C1 segment of cervical spinal cord (tissue), 14 donors: ENCODE measurements at places on chromosomes 12 and 14.

GRCh38 chr14:92121207-92121669 lies 268 bp downstream of the NDUFB1 start:
- DNase-seq, result no peak

DNA sequence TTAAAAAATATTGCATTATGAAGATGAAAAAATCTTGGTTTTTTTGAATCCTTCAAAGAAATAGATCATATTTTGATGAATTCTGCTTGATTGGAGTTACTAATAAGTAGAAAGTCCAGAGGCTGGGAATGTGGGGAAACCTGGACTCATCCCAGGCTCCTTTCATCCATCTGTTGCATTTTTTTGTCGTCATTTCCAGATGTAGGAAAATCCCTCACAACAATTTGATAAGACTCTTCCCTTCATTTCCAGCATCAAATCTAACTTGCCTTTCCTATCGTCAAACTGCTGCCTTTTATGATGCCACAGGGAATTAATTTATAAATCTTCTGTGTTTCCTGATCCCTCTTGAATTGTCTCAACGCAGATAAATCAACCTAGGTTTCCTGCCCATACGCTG lies 211.6 kb downstream of the FBXL14 start:
- no peak for DNase-seq

DNA sequence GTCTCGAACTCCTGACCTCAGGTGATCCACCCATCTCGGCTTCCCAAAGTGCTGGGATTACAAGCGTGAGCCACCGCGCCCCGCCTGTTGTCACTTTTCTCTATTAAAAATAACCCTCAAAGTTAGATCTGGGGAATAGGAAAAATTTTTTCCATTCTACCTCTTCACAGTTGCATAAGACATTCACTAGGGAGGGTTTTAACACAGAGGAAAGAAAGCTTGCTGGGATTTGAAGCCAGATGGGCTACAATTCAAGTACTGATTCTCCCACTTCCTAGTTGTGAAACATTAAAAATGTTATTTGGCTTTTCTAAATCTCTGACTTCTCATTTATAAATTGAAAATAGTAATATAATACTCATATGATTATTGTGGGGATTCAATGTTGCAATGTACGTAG lies 23.3 kb upstream of the SLC15A5 start:
- DNase-seq, result no peak

- DNase-seq, result no peak
Measured at GRCh38 chr14:75249251-75249957, 29.2 kb upstream of the FOS start.

DNA sequence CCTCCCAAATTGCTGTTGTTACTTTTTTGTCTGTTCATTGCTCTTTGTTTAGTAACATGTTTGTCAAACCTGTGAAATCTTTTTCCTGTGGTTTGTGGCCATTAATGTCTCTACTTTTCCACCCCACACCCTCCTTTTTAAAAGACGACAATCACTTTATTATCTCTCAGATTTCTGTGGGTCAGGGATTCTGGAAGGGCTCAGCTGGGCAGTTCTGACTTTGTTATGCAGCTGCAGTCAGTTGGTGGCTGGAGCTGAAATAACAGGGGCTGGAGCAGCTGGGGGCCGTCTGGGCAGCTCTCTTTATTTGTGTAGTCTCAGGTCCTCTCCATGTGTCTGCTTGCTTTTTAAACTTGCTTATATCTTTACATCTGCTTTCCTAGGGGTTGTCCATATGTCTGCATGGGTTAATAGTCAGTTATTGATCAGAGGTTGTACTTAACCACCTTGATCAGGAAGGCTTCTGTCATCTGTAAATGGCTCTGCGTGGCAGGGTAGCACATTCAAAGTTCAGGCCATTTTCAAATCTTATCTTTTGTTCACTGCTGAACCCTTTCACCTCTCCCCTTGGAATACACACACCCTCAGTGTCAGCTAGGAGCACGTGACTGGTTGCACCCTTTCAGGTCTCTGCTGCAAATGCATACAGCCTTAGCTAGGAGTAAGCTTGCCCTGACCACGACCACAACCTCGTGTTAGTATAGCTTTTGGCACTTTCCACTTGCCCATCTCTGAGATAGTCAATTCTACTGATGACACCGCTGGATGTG lies 27.9 kb downstream of the BORCS5 start:
- DNase-seq, result no peak

- DNase-seq, result no peak
Measured at GRCh38 chr12:122544537-122544936, 17.5 kb downstream of the KNTC1 start.

GRCh38 chr14:32468955-32469354 lies 139.9 kb downstream of the AKAP6 start:
- DNase-seq, result no peak

GRCh38 chr14:92565718-92566115 lies 52.1 kb downstream of the RIN3 start:
- DNase-seq, result no peak

DNA sequence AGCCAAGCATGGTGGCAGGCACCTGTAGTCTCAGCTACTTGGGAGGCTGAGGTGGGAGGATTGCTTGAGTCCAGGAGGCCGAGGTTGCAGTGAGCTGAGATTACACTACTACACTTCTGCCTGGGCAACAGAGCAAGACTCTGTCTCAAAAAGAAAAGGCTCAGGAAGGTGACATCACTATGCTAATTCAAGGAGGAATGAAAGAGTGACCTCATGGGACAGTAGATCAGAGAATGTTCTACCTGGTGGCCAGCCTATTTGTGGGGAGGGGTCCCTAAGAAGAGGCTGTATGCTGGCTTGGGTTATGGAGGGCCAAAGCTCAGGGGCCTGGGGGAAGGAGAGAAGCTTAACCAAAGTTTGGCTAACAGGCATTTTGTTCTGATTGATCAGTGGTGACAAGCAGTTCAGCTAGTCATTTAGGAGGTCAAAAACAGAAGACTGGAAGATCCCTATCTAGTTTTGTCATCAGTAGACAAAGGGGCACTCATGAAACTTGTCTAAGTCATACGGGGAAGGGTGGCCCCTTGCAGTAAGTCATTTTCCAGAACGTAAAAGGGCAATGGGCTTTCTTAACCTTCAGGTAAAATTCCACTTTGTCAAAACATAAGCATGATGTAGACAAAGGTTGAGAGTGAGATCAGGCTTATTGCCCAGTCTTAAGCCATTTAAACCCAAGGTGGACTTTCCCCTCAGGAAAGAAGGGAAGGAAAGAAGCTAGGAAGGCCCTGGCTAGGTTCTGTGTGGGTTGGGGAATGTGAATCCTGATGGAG lies 60.8 kb upstream of the EEA1 start:
- DNase-seq, result no peak

- no peak for DNase-seq
Measured at GRCh38 chr14:37515771-37516170, 79.3 kb downstream of the FOXA1 start.

DNA sequence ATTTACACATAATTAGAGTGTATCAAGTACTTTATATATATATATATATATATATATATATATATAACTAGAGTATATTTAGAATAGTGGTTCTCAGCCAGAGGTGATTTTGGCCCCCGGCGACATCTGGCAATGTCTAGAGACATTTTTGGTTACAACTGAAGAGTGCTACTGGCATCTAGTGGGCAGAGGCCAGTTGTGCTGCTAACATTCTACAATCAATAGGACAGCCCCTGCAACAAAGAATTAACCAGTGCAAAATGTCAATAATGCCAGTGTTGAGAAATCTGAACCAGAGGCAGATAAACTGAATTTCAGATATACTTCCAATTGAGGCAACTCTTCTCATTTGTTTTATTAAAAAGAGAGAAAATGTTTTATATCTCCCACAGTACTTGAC lies 8.9 kb downstream of the GTF2A1 start:
- no peak for DNase-seq

GRCh38 chr12:131852551-131853299 lies 24.5 kb downstream of the MMP17 start:
- no peak for DNase-seq

DNA sequence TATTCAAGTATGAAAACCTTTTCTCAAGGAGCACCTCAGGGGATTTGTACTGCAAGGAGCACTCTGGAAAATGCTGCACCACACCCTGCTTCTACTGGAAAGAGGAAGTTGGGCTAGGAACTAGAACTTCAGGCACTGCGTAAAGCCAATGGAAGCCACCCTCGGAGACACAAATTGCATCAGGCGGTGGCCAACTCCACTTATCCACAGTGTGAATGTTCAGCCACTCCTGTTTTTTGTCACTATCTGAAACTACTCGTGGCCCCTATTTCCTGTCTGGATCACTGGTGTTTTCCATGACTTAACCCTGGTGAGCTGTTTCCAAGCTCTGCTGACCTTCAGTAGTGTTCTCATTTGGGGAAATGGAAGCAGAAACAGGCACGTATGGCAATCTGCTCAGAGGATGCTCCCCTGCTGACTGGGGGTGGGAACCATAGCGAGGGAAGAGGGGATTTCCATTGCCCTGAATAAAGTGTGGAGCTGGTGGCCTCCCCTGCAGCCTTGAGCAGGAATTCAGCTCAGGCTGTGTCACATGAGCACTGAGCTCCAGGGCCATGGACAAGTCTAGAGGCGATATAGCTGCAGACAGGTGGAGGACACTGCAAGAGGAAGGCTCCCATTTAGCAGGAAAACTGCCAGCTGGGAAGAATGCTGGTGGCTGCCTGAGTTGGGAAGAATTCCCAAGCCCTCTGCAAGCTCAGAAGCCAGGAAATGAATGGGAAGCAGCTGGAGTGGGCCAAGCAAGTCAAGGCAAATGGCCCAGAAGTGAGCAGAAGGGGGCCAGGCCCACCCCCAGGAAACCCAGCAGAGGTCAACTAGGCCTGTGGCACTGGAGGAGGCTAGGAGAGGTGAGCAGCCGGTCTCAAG lies 50.5 kb upstream of the RAP1B start:
- DNase-seq, result no peak

DNA sequence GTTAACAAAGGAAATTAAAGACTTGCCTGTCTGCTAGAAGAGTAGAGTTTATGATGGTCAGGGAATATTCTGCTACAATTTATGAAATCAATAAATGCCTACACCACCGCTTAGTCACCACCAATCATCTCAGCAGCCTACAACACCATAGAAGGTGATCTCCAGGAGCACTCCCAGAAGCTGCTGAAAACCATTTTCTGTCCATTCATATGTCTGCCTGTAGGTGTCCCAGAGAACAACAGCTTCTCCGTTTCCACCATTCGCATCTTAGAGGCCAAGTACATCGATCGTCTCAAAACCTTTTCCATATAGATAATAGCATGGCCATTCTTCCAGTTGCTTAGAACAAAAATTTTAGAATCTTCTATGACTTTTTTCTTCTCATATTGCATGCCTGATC lies 303.4 kb downstream of the KCNC2 start:
- no peak for DNase-seq

DNA sequence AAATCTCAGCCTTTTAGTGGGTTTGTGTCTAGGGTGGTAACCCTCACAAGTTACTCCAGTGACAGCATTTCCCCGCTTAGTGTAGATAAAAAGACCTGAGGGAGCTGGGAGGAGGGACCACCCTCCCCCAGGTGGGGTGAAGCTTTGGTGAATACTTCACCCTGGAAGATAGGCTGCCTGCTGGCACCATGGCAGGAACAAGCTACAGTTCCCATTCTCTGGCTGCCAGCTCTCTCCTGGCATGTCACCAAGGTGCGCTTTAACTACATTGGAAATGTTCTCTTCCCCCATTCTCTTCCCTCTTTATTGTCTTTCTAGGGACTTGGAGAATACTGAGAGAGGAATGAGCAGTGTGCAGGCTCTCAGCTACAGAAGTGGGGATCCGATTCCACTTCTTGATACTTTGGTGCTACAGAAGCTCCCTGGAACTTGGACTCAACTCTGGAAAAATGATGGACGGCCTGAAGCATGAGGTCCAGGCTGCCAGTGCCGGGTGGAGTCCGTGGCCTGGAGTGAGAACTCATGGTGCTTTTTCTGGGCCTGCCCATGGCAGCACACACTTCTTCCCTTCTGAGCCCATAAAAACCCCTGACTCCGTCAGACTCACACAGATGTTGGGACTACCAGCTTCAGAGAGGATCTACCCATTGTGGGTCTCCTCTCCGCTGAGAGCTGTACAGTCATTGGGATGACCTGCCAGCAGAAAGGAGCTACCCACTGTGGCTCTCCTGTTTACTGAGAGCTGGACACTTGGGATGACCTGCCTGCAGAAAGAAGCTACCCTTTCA lies 198.0 kb downstream of the ADGRD1 start:
- no peak for DNase-seq

DNA sequence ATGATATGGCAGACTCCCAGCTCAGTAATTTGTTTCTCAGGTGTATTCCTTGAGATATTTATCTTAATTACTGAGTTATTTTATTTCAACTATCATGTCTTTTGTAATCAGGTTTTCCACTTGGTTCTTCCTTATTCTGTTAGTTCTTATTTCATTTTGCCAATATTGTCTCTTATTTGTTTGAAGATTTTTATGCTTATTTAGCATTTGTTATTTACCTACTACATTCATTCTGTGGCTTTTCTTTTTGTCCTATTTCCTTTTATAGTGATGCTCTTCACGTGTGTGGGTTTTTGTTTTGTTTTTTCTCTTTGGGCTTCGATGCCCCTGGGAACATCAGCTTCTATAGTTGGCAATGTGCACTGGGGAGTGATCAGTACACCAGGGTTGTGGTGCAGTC lies 40.5 kb upstream of the CRADD start:
- no peak for DNase-seq

DNA sequence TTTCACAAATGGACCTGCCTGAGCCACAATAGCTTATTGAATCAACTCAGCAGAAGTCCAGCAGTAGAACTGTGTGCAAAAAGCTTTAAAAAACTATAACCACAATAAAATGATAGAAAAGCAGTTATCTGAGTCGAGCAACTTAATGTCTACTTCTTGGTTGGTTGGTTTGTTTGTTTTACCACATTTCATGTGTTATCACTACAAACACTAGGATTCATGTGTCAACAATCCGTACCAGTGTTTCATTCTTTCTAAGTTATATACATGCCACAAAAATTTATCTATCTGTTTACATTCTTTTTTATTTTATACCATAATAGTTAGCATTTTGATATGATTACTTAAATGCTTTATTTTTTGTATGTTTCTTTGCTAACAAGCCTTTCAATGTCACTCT lies 339.0 kb downstream of the KCNH5 start:
- DNase-seq, result no peak

- DNase-seq, result no peak
Measured at GRCh38 chr12:79997096-79997791, 62.3 kb upstream of the PPP1R12A start.

DNA sequence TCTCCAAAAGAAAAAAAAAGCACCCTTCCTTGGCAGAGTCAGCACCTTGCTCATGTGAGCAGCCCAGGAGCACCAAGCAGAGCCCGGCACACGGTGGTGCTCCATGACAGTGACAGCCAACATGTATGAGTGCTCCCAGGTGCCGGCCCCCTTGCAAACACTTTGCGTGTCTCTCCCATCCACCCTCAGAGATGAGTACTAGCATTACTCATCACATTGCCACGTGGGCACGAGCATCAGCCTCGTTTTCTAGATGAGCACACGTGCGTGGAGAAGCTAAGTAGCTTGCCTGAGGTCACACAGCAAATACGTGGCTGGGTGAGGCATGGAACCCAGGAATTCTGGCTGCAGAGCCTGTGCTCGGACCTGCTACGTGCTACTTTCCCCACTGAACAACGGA lies 177.9 kb upstream of the PRMT8 start:
- no peak for DNase-seq
